Activated T-cell treated with anti-CD3 and anti-CD28 coated beads for 24 hours (primary cell): ENCODE measurements at places on chromosomes 3 and 15.

- DNase-seq: no peak
Observed at GRCh38 chr15:94400526-94401298, 169.4 kb downstream of the MCTP2 start.

DNA sequence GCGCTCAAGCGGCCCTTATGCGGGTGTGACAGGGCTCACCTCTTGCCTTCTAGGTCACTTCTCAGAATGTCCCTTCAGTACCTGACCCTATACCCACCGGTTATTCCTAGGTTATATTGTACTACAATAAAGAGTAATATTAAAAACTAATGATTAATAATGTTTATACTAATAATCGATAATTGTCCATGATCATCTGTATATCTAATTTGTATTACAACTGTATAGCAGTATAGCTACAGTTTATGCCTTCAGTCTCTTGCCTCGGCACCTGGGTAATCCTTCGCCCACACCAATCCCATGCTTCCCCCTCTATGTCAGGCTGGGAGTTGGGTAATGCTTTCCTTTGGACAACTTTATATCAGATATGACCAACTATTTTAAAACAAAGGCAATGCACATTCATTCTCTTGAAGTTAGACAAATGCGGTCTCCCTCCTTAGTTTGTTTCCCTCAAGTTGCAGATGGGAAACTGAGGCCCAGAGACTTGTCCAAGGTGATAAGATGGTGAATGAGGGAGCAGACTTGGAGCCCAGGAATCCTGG lies 3.4 kb downstream of the FAH start:
- DNase-seq: no peak

- no peak for DNase-seq
Observed at GRCh38 chr3:114666623-114667022, 372.8 kb downstream of the TIGIT start.

DNA sequence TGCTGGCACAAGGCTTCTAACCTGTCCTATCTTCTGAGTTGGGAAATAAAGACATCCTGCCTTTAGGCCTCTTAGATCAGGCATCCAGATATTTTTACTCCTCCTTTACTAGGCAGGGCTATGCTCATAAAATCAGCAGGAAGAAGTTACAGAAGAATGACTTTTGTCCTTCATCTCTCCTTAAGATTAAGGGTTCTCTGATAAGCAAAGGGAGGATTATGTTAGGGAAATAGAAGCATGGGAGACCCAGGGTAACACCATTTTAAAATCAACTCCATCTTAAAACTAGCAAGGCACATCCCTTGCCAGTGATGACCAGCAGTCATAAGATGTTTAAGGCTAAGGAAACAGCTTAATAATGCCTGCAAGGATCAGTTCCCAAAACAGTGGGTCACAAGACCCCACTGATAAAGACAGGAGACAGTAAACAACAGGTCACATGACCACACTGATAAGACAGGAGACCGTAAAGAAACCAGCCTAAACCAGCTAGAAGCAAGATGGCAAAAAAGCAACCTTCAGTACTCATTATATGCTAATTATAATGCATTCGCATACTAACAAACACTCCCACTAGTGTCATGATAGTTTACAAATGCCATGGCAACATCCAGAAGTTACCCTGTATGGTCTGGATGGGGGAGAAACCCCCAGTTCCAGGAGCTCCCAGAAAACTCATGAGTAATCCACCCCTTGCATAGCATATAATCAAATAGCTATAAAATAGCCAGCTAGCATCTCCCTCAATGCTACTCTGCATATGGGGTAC lies 14.5 kb upstream of the EHHADH start:
- no peak for DNase-seq

DNA sequence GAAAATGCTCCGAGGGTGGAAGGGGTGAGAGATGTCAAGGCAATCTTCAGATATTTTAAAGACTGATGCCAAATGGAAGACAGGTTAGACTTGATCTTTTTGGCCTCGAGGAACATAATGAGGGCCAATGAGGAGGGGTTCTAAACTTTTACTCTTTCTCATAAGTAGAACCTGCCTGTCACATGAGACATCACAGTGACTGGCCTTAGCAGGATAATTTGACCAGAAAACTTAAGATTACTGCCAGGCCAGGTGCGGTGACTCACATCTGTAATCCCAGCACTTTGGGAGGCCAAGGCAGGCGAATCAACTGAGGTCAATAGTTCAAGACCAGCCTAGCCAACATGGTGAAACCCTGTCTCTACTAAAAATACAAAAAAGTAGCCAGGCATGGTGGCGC lies 12.2 kb downstream of the TM4SF4 start:
- no peak for DNase-seq

- no peak for DNase-seq
Observed at GRCh38 chr3:152376351-152377183, 107.8 kb downstream of the MBNL1 start.

- DNase-seq: no peak
Observed at GRCh38 chr15:82132742-82133141, 86.9 kb upstream of the MEX3B start.

GRCh38 chr3:122590610-122591009 lies 13.2 kb downstream of the PARP15 start:
- DNase-seq: no peak

DNA sequence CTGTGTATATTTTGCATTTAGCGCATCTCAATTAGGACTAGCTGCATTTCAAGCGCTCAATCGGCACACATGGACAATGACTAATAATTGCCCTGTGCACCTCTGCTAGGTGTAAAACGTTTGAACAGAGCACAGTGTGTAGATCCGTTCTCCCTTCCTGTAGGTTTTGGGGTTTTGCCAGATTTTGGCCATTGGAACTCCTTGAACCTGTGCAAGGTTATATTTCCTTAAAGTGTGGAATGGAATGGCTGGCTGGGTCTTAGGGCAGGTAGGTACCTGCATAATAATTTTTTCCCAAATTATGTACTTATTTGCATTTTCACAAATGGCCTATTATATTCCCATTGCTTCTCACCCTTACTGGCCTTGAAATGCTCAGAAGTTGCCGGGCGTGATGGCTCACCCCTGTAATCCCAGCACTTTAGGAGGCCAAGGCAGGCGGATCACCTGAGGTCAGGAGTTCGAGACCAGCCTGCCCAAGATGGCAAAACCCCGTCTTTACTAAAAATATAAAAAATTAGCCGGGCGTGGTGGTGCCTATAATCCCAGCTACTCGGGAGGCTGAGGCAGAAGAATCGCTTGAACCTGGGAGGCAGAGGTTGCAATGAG lies 777 bp downstream of the RNU5B-1 start:
- DNase-seq: no peak

- no peak for DNase-seq
Observed at GRCh38 chr3:110070161-110070916, 733.0 kb upstream of the DPPA4 start.

DNA sequence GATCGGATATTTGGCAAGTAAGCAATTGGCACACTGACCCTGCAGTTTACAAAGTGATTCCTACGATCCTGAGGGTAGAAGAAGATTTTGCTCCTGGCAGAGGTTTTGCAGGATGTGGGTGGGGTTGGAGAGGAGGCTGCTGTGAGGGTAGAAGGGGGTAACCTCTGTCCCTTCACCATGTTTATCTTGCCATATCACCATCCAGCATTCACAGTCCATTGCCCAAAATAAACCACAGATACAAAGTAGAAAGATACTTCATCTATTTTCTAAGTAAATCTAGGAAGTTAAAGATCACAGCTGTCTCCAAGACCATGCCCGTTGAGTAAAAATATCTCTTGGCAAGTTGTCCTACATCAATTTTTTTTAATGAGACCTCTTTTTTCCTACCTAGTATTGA lies 51.6 kb downstream of the LIPC start:
- no peak for DNase-seq

GRCh38 chr3:16842272-16843270 lies 42.2 kb upstream of the PLCL2 start:
- peak; percentile 57 for DNase-seq

DNA sequence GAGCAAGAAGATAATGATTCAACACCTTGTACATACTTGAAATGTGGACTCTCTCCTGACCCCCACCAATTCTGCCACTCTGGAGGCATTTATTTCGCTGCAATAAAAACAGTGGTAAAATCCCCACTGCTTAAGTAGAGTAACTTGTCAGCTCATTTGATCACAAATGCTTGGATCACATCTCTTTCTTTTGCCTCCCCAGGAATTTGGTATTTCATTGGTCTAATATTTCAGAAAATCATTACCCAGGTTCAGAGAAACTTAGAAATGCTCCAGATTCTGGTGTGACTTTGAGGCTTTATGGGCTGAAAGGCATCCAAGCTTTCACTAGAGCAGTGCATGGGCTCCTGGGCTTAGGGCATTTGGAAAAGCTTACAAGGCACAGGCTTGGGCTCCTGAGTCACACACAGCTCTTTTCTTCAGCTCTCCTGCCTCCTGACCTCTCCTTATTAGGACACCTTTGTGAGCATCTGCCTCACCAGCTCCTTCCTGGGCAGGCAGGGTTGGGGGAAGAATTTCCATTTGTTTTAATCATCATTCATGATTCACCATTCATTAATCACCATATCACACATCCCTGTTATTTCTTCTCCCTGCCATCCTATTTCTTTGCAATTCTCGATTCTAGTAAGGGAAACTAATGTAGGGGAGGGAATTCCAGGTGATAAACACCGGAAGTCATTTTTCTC lies 22.5 kb downstream of the CDCP1 start:
- no peak for DNase-seq

- DNase-seq: no peak
Observed at GRCh38 chr15:37824717-37825382, 109.6 kb upstream of the TMCO5A start.

DNA sequence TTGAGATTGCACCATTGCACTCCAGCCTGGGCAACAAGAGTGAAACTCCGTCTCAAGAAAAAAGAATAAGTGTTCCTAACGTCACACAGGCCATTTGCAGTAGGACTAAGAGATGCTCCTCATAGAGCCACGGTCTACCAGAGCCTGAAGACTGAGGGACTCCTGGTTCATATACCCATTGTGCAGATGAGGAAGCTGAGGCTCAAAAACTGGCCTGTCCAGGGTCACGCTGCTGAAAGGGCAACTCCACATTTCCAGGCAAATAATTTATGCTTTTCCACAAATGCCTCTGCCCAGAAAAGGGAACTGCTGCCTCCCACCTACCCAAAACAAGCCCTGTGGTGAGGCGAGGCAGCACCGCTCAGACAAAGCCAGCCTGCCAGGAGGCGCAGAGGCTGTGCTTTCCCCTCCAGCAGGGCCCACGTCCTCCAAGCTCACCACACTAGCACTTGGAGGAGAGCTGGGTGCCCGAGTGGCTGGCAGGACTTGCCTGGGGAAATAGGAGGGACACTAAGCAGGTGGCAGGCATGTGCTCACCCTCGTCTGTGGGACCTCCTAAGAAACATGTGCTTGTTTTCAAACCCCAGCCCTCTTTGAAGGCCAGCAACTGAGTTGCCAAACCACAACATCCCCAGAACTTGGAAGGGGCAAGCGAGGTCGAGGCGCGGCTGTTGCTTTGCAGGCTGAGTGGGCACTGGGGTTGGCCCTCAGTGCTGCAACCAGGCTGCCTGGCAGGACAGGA lies 195.6 kb downstream of the XXYLT1 start:
- DNase-seq: no peak

DNA sequence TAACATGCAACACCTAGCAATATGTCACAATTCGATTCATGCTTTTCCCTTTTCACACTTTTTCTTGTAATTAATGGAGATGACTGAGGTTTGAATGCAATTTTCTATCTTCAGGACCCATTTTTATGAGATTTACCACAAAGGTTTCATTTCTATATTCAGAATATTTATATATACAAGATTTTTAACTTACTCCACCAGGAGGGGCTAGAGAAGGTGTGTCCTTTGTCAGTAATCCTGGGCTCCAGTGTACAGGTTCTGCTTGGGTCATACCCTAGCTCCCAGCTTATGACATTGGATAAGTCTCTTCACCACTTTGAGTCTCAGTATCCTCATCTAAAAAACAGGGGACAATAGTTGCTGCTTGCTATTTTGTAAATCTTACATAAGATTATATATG lies 95.7 kb upstream of the SLC24A5 start:
- no peak for DNase-seq

GRCh38 chr3:138394686-138395085 lies 39.7 kb upstream of the ESYT3 start:
- no peak for DNase-seq

GRCh38 chr15:35107122-35107521 lies 22.0 kb upstream of the NANOGP8 start:
- DNase-seq: no peak

DNA sequence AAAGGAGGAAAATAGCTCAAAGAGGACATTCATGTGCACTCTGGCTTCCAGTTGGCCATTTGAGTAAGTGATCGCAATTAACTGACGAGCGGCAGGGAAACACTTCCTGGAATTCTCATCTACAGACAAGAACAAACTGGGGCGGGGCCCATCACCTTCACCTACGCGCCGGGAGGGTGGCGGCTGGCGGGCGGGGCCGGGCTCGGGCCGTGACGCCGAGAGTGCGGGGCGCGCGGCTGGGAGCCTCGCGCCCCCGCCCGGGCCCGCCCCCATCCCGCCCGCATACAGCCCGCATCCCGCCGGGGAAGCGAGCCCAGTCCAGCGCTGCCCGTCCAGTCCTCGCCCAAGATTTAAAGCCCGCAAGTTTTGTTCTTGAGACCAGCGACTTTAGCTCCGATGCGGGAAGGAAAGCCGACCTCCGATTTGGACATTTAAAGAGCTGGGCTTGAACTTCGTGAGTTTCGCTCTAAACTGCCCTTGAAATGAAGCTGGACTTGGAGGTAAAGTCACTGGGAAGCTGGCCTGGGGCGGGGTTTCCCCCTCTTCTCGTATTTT lies at the start of gene B3GNT5:
Gene B3GNT5, plus strand, starts transcription at position 281 of the 555 bp plus-strand sequence. CDS start 16,546 bp downstream, outside the sequence.
- DNase-seq: no peak

- DNase-seq: no peak
Observed at GRCh38 chr3:160006282-160007163, 17.9 kb downstream of the IL12A start.

GRCh38 chr15:27268923-27269322 lies 297.9 kb downstream of the GABRG3 start:
- DNase-seq: no peak

GRCh38 chr3:168165390-168166269 lies 69.9 kb upstream of the GOLIM4 start:
- peak; percentile 7 for DNase-seq

DNA sequence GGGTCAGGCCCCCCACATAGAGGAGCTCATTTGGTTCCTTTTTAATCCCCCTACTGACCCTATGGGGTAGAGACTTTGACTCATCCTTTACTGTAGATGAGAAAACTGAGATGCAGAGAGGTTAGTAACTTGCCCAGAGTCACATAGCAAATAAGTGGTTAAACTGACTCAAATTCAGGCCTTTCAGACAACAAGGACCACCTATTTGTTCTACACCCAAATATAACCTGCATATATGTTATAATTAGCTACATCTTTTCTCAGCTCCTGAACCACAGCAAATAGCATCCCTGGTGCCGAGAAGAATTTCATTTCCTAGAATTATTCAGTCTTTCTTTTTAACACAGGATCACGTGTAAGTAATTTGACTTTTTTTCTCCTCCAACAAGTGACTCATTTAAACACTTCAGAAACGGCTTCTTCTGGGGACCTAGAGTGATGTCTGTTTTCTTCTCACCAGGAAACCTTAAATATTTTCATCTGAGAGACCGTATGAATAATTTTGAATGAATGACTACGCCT lies 57.4 kb downstream of the MGLL start:
- no peak for DNase-seq

GRCh38 chr3:124461838-124462632 lies 268.2 kb upstream of the UMPS start:
- DNase-seq: no peak
